ENCODE measurements at places on chromosomes 2 and 18. TPM values are rescaled to one million over a fixed set of nuclear protein-coding genes. Genes with fewer than 3 reads are reported as not detected.

GRCh38 chr2:168928113-168928831, 27.2 kb downstream of the G6PC2 start:
- DNase-seq, result no peak

GRCh38 chr2:159561786-159562185, 54.6 kb downstream of the BAZ2B start:
- DNase-seq, result no peak

- DNase-seq, result no peak
Measured at GRCh38 chr2:120624061-120624737, 111.5 kb upstream of the GLI2 start.

The MYCN gene
- total RNA-seq, result not detected

DNA sequence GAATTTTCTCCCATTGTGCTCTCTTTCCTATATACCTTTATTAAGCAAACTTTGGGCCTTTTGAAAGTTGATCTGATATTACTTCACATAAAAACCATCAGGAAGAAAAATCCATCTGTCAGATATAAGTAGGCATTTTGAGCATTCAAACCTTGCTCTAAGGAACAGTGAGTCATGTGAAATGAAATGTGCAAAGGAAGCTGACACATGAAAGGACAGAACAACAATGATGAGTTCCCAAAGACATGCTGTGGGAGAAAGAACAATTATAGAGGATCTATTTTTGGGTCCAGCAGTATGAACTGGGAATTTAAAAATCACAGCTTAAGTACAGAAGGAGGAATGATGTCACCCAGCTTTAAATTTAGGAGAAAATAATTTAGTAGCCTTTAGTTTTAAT, 18.1 kb downstream of the CALCRL start:
- DNase-seq, result peak; percentile 88

The GRB14 gene
- total RNA-seq, result 3.8 TPM

DNA sequence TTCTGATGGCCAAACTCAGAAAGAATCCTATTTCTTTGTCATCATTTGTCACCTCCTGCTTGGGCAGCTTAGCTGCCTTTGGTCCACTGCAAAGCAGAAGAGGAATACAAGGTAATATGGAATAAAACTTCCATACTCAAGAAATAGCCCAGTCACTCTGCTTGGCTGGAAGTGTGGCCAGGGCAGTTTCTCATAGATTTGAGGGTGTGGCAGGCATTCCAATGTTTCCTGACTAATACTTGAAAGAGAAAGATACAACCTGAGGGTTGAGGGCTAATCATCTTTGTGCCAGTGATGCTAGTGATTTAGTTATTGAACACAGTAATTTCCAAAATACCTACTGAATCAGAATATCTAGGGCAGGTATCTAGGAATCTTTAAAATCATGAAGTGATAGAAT, 83.1 kb downstream of the FAM161A start:
- DNase-seq, result peak; percentile 70

DNA sequence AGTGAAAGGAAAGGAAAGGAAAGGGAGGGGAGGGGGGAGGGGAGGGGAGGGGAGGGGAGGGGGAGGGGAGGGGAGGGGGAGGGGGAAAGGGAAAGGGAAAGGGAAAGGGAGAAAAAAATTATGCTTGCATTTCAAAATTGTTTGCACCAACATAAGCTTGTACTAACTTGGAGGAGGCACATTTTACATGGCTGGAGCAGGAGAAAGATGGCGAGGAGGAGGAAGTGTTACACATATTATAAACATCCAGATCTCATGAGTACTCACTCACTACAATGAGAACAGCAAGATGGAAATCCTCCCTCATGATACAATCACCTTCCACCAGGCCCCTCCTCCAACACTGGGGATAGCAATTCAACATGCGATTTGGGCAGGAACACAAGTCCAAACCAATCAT, 660.2 kb upstream of the CDH2 start:
- peak; percentile 17 for DNase-seq

DNA sequence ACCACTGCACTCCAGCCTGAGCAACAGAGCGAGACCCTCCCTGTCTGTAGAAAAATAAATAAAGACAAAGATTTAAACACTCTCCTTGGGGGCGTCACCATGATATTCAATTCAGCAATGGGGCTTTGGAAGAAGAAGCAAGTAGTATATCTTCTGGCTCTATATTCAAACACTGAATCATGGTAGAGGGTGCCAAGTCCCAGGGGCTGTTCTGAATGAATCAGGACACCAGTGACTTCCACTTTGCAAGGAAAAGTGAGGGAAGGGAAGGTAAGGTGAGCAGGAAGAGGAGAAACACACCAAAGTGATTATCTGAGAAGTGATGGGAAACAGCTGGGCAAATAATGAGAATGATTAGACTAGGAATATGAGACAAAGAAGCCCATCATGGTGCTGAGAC, 80.5 kb downstream of the AAK1 start:
- no peak for DNase-seq

DNA sequence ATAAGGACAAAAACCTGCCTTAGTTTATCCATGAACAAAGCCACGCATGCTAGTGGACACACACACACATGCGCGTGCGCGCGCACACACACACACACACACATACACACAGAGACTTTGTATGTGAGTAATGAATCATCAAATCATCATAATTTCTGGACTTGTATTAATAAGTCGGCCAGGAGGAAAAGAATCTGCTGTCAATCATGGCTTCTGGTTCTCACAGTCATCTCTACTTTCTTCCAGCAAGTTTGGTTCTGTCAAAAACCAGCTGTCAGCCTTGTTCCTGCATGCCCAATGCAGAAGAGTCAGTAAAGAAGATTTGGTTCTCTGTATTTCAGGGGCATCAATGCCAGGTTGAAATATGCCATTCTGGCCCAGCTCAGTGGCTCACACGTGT, 1.1 kb upstream of the TTR start:
- no peak for DNase-seq

The WNT6 gene
- not detected for total RNA-seq

The C1QL2 gene
- total RNA-seq, result 0.03 TPM

GRCh38 chr2:31371691-31372090, 42.9 kb downstream of the XDH start:
- DNase-seq, result no peak

The PGAP1 gene
- total RNA-seq, result 3.1 TPM

The ORC2 gene
- total RNA-seq, result 17.4 TPM

The KCNG3 gene
- total RNA-seq, result 1.5 TPM

The SERPINB3 gene
- not detected for total RNA-seq

GRCh38 chr2:133674066-133674432, 105.8 kb upstream of the NCKAP5 start:
- DNase-seq, result no peak

GRCh38 chr2:63477686-63478085, 110.6 kb downstream of the WDPCP start:
- DNase-seq, result no peak

The TUBA4B gene
- not detected for total RNA-seq

DNA sequence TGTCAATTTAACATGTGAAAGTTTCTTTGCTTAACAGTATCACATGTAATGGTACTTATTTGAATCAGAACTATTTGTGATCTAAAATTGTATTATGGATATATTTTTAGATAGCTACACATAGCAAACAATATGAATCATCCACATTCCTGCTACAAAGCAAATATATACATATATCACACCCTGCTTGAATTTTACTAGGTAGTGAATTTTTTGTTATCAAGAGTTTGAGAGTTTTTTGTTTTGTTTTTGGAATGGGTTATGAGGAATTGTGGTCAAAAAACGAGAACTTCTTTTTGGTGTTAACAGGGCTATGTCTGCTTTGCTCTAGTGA, 635.7 kb downstream of the NRXN1 start:
- no peak for DNase-seq

DNA sequence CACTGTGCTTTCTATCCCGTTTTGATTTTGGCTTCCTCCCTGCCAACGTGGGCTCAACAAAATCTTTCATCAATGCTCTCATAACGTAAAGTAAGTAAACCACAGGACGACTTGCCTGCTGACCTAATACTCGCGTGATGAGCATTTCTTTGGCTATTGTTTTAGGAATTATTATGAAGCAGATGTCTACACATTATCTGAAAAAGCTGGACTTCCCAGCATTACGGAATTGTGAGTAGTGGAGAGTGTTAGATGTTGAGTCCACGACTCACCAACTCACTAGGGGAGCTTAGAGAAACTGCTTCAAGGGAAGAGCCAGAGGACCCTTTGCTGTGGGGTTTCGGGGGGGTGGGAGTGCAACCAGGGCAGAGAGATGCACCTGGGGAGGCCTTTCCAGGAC, 21.9 kb downstream of the HJURP start:
- no peak for DNase-seq

GRCh38 chr2:61520261-61520660, 17.9 kb downstream of the XPO1 start:
- DNase-seq, result no peak

The VWC2L gene
- total RNA-seq, result not detected

- peak; percentile 30 for DNase-seq
Measured at GRCh38 chr18:76491776-76492668, 3.0 kb downstream of the ZNF516 start.

DNA sequence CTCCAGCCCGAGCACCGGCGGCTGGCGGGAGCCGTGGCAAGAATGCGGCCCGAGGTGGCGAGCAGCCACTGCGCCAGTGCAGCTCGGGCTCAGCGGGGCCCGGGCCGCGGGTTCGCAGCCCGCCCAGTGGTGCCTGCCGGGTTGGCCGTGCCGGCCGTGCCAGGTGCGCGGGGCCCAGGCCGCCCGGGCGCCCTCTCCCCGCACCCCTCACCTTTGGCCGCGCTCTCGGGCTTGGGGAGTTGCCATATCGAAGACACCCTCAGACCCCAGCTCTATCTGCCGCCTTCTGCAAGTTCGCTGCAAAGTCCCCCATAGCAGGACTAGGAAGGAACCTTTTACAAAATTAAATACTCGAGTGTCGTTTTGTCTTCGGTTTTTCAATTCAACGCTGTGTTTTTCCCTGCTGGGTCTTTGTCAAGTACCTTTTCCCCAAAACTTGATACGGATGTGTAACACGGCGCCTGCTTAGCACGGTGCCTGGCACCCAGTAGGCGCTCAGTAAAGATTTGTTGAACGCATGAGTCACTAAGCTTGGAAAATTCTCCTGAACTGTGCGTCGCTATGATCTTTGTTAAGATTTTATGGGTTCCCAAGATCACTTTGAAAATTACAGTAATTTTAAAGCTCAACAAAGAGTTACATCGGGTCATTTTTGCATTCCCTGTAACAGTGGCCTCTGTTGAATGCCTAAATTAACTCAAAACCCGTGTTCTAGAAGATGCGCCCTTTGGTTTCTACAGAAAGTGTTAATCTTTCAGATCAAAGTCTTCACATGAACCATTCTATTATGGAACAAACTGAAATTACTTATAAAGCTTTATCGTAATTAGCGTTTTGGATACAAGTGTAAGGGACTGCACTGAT, 750 bp downstream of the STRADB start:
- no peak for DNase-seq

The CBLN2 gene
- total RNA-seq, result not detected

The EFHD1 gene
- not detected for total RNA-seq

GRCh38 chr2:144730711-144731110, 210.8 kb upstream of the ZEB2 start:
- no peak for DNase-seq

- DNase-seq, result no peak
Measured at GRCh38 chr2:240877460-240878340, 9.1 kb downstream of the AGXT start.

DNA sequence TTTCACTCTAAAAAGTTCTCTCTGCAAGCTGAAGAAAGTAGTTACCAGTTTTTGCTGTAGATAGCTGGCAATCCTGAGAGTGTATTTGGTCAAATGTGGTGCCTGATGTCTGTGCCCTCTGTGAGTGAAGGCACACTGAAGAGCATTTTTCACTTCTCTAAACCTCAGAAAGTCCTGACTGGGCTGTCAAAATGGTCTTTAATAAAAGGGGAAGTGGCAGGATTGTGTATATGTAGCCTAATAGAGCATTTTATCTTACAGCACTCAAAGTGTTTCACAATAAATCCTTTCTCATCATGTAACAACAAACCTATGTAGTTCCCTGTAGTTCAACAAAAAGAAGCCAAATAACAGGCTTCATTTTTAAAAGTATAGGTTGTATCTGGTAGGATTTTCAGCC, 1552.3 kb upstream of the SLC39A10 start:
- DNase-seq, result no peak

The ATOH8 gene
- 3.8 TPM for total RNA-seq

DNA sequence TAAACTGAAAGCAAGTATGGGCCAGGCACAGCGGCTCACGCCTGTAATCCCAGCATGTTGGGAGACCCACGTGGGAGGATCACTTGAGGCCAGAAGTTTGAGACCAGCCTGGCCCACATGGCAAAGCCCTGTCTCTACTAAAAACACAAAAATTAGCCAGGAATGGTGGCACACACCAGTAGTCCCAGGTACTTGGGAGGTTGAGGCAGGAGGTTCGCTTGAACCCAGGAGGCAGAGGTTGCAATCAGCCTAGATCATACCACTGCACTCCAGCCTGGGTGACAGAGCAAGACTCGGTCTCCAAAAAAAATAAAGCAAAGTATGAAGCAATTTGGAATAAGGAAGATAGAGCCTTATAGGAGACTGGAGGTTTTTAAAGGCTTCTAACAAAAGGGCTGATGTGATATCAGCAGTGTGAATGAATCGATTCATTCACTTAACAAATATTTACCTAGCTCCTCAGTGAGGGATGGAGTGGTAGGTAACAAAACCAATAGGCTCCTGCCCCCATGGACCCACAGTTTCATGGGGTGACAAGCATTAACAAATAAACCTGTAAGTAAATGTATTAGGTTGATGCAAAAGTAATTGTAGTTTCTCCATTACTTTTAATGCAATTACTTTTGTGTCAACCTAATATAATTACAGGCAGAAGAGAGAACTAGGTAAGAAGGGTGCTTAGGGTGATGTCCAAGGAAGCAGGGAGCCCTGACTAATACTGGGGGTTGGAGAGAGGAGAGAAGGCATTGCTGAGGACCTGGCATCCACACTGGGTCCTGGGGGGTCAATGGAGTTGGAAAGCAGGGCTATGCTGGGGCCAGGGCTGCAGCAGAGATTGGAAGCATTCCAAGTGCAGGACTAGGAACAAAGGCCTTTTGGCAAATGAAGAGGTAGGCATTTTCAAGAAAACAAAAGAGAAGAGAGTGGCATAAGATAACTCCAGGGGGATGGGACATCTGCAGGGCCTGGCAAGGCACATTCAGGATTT, 195.4 kb upstream of the ARL4C start:
- DNase-seq, result no peak

DNA sequence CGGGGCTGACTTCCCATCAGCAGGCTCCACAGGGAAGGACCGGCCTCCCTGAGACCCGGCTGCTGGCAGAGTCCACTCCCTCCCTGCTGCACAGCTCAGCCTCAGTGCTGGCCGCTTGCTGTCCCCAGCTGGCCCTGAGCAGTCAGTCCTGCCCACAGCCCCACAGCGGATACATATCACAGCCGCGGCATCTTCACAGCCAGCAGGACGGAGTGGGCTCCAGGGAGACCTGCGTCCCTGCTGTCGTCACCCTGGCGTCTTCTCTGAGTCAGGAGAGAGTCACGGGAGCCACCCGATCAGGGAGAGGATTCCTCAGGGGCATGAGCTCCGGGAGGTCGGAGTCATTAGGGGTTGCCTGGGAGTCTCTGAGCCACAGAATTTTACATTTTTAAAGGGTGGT, 13.1 kb upstream of the SNTG2 start:
- DNase-seq, result peak; percentile 5

DNA sequence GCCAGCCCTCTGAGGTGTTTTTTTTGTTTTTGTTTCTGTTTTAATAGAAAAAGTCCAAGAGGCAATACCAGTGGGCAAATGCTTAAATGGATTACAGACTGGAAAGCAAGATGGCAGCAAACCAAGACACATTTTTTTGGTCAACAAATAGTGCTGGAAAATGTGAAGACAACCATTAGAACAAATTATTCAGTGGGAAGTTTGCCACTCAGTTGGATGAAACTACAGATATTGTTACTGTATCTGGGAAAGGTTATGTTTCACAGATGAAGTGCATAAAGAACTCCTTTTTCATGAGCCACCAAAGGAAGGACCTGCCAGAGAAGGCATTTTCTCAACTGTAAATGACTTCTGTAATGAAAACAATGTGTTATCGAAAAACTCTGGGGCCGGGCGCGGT, 93.0 kb upstream of the ODC1 start:
- DNase-seq, result no peak
